Right ventricle myocardium inferior (tissue), 1 donor: ENCODE measurements at places on chromosomes 5 and 9. TPM values are rescaled to one million over a fixed set of nuclear protein-coding genes. Genes with fewer than 3 reads are reported as not detected.

The NMUR2 gene
- total RNA-seq = 0.14 TPM

The LSM11 gene
- total RNA-seq = 1.5 TPM

DNA sequence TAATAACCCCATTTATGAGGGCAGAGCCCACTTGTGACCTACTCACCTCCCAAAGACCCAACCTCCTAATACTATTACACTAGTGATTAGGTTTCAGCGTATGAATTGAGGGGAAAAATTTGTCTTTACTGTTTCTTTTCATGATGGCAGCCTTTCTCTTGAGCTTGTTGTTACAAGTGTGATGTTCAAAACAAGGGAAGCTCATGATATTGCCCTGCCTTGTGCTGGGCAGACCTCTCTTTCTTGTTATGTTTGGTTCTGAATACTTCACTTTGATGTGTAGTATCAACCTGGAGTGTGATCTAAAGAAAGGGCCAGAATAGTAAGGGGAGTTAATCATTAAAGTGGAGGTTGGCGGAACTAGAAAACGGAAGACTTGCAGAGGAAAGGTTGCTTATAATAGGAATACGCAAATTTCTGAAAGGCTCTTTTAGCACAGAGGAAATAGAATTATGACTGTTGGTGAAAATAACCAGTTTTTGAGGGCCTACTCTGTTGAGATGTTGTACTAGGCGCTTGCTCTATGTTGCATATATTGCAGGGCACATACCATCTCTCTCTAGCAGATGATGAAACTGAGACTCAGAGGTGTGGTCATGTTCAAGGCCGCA lies 68.2 kb downstream of the MELK start:
- no peak for DNase-seq

- no peak for DNase-seq
Observed at GRCh38 chr5:125103459-125103858, 357.0 kb upstream of the ZNF608 start.

- no peak for DNase-seq
Observed at GRCh38 chr5:82381591-82381990, 103.4 kb upstream of the RPS23 start.

GRCh38 chr9:81305561-81306182 lies 383.7 kb downstream of the TLE1 start:
- DNase-seq = no peak

DNA sequence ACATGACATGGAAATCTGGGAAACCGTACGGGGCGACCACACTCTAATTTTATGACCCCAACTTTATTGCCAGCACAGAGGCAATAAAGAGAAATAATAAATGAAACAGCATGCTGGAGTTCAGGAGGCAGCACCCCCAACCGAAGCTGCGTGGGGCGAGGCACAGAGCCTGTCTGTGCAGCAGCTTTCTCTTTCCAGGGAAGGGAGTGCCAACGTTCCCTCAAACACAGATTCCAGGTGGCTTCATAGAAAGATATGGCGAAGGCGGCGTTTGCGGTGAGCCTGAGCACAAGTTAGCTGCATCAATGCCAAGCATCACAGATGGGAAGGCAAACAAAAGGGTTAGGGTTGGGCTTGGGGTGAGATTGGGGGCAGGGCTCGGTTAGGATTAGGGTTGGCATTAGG lies 114.8 kb downstream of the HSD17B3 start:
- DNase-seq = no peak

- no peak for DNase-seq
Observed at GRCh38 chr9:136617746-136618579, 44.8 kb upstream of the EGFL7 start.

GRCh38 chr9:127397646-127398274 lies 791 bp downstream of the SLC2A8 start:
- no peak for DNase-seq

DNA sequence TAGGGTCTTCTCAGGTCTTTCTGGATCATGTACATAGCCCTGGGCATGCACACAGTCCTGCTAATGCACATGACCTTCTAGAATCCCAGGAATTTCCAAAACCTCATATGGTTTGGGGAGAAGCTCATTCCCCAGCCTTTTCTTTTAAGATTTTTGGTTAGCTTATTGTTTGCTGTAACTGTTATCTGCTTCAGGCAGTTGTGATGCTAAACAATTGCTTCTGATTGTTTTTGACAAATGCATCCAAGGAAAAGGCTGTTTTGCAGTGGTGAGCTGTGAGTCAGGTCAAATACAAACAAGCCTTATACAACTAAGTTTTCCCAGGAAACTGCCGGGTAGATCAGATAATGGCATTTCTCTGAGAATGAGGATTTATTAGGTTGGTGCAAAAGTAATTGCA lies 32.7 kb downstream of the SMC5 start:
- DNase-seq = no peak

DNA sequence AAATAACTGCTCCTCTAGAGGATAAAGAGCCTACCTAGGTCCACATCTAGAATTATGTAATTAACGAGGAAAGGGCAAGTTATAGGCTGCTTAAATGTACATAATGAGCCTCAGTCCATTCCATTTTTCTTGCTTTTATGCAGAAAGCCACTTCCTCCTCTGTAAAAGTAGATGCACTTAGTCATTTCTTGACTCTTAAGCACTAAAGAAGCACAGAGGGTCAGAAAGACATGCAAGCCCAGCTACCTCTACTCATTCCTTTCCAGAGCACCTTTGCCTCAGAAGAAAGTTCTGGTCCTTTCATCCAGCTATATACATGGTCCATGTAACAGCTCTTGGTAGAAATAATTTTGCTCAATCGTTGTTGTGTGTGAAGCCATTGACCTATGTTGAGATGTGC lies 308.0 kb upstream of the NREP start:
- no peak for DNase-seq

DNA sequence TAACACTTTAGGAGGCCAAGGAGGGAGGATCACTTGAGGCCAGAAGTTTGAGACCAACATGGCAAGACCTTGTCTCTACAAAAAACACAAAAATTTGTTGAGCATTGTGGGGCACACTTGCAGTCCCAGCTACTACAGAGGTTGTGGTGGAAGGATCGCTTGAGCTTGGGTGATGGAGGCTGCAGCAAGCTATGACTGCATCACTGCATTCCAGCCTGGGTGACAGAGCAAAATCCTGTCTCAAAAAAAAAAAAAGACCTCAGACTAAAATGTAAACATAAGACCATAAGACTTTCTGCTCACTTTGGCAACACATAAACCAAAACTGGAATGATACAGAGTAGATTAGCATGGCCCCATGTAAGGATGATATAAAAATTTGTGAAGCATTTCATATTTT lies 24.6 kb upstream of the NANS start:
- DNase-seq = no peak

- peak; percentile 69 for DNase-seq
Observed at GRCh38 chr9:130681769-130682420, 11.7 kb upstream of the EXOSC2 start.

GRCh38 chr5:161385027-161385426 lies 161.5 kb downstream of the GABRB2 start:
- no peak for DNase-seq
